Osteocyte (in vitro differentiated cells): ENCODE measurements at places on chromosomes 1 and 21. TPM values are rescaled to one million over a fixed set of nuclear protein-coding genes. Genes with fewer than 3 reads are reported as not detected.

DNA sequence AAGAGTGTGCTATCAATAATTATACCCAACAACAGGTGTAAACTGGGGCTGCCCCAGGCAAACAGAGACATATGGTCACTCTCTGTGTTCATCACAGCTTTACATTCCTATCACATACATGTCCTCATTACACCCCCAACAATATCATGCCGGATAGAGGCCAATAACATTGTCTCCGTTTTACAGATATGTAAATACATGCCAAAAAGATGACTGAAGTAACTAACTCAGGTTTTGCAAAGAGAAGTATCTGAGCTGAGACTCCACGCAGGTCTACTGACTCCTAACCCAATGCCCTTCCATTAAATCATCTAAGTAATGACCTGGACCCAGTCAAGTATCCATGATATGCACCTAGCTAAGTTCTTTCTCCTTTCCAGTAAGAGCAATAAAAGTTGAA lies 55.0 kb downstream of the JAK1 start:
- DNase-seq: no peak

- DNase-seq: no peak
Observed at GRCh38 chr1:160520999-160521398, 2.1 kb downstream of the SLAMF6 start.

The OR10K2 gene
- total RNA-seq: not detected in 2 replicates

DNA sequence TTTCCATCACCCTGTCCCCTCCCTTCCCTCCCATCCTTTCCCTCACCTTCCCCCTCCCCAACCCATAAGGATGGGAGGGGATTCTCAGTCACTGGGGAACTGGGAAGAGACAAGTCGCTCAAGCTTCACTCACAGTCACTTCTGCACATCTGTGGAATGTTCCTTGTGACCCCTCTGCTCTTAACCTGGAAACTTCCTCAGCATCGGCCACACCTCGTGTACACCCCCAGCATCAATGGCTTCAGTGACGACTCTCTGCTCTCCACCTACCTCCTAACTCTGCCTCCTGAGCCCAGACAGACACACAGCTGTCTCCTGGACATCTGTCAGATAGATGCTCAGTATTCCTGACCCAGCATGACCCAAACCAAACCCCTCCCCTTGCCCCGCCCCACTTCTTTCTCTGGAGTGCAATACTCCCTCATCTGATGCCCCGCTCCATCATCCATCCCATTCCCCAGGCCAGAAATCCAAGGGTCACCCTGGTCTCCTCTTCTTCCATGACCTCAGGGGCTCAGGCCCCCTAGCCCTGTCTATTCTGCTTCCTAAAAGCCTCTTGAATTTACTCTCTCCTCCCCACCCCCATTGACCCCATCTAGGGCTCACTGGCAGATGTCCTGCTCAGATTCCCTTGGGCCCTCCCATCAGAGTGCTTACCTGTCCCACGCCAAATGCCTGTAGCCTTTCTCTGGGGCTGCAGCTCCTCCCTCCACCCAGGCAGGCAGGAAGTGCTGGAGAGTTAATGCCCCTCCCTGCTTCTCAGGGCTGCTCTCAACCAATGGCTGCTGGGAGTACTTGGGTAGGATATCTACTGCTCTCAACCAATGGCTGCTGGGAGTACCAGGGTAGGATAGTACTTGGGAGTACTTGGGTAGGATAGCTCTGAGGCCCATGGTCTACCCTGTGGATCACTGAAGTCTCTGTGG lies 83.1 kb upstream of the CSF3R start:
- DNase-seq: no peak

GRCh38 chr1:78156805-78157521 lies 111.2 kb downstream of the GIPC2 start:
- no peak for DNase-seq
